ENCODE measurements at places on chromosomes 6 and 20.

GRCh38 chr6:22153384-22154158 lies 143.3 kb downstream of the PRL start:
- no peak for DNase-seq

GRCh38 chr20:10560686-10561085 lies 113.1 kb downstream of the JAG1 start:
- DNase-seq, result no peak

DNA sequence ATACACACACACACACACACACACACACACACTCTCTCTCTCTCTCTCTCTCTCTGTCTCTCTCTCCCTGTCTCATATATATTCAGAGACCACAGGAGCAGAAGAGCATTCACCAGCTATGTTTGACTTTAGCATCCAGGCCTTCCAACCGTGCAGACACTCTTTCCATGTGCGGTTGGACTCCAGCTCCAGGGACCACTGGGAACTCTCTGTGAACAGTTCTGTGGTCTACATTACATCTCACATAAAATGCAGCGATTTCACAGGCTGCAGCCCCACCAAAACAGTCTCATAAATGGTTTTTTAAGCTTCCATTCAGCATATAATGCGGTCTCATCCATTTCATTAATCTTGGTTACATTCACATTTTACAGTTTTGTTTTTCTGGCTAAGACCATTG lies 508.4 kb upstream of the SULF2 start:
- DNase-seq, result no peak

DNA sequence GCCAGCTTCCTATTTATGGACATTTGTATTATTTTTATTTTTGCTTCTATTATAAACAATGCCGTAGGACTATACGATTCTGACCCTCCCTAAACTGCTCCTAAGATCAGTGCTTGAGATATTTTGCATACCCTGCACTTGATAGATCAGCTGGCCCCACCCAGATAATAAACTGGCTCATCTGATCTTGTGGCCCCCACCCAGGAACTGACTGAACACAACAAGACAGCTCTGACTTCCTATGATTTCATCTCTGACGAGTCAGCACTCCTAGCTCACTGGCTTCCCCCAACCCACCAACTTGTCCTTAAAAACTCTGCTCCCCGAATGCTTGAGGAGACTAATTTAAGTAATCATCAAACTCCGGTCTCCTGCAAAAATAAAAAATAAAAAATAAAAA lies 34.9 kb upstream of the TFAP2A start:
- no peak for DNase-seq

- DNase-seq, result no peak
Observed at GRCh38 chr20:9040863-9041524, 27.9 kb upstream of the PLCB4 start.

DNA sequence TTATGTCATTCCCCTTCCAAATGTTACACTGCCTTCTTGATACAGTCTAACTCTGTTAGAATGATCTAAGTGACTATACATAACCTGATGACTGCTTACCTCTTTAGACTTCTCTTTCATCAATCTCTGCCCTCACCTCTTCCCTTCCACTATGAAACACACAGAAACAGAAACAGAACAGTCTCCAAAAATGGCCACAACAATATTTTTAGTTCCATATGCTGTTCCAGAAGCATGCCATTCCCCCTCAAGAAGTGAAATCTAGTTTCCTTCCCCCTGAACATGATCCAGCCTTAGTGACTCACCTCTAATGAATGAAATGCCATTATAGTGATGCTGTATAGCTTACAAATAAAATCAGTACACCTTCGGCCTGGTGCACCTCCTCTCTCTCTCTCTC lies 229.3 kb upstream of the TENT5A start:
- no peak for DNase-seq

DNA sequence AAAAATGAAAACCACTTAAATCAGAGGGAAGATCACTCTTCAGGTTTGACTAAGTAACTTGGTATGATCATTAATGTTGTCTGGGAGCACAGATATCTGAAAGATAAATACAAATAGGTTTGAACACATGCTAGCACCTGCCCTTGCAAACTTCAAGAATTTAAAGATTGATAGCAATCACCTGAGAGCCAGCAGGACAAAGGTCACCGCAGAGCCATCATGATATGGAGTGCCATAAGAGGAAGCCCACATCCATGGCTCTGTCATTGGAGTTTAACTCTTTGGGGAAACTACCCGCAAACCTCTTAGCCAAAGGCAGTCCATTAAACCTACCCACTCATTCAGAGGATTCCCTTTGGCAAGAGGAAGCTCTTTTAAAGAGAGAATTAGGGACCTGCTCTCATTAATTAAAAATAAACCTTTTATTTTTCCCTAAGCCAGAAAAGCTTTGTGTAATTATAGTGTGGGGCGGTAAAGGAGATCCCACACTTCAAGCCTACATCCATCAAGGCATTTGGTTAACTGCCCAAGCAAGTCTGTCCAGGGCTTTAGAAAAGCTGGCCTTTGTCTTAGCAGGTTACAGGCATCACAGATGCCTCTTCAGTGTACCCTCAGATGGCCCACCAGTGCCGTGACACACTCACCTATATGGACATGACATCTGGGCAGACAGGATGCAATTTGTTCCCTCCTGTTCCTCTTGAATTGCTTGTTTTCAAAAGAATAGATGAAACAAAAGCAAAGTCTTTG lies 73.0 kb downstream of the SASH1 start:
- DNase-seq, result no peak
